ENCODE measurements at places on chromosomes 13 and 19. TPM values are rescaled to one million over a fixed set of nuclear protein-coding genes. Genes with fewer than 3 reads are reported as not detected.

The NOVA2 gene
- 7.4 TPM for polyA plus RNA-seq

DNA sequence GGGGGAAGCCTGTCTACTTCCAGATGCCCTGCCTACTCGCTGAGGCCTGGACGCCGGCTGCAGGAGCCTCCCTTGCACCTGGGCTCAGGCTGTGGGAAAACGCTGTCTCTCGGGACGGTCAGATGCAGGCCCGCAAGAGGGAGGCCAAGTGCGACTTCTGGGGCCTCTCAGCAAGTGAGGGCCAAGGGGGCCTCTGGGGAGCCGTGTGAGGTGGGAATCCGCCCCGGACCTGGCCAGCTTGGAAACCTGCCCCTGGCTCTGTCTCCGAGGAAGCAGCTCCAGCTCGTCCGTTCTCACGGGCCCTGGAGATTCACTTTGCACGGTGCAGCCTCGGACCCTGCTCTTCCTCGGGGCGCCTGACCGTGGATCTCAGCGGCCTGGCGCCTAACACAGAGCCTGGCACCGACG lies 11.4 kb upstream of the CRTC1 start:
- DNase-seq = no peak

DNA sequence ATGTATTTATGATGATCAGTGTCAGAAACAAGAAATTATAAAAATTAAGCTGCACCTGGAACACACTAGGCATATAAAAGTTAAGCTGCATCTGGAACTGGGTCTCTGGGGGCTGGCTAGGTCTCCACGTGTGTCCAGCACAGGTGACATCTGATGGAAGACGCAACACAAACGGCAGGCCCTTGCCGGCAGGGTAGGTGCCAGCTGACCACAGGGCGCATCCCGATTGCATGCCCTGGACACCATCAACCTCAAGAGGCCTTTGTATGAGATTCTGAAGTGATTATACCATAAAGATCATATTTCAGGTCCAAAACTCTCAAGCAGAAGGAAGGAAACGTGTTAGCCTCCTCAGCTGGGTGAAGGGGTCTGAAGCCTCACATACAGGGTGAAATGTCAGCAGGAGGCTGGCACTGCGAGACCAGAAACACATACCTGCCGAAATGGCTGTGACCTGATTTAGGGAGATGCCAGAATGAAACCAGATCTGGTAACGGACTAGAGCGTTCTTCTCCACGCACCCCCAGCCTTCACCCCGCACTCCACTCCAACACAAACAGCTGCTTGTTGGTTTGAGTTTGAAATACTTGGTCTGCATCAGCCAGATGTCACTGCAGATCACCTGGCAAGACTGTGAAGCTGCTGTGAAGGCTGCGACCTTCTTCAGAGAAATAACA lies 37.3 kb downstream of the COL4A1 start:
- no peak for DNase-seq

DNA sequence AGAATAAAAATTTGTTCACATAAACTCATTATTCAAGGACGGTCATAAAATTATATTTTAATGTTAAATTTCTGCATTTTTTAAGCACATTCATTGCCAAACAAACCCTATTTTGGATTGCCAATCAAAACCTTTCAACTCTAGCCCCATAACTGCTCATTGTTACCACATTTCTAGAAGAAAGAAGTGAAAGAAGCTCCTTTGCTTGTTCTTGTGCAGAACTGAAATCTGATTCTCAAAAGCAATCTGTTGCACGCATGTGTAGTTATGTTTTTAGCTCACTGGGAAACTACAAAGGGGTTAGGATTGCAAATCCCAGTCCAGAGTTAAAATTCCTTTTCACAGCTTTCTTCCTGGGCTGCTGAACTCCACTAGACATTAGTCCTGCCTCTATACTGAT lies 109.5 kb upstream of the MIR17HG start:
- DNase-seq = no peak

DNA sequence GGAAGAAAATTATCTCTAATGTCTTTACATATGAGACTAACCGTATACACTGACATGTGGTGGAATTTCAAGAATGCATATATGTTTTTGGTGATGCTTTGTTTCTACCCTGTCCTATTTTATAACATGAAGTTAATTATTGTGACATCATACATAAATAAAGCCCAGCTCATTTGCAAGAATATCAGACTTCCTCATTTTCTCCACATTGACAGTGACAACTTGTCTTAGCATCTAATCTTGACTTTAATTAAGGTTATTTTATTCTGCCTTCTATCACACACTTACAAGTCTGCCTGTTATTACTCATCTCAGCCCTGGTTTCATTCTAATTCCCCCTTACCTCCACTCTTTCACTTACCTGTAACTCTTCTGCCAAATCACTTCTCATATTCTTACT lies 140.6 kb upstream of the STARD13 start:
- DNase-seq = no peak

DNA sequence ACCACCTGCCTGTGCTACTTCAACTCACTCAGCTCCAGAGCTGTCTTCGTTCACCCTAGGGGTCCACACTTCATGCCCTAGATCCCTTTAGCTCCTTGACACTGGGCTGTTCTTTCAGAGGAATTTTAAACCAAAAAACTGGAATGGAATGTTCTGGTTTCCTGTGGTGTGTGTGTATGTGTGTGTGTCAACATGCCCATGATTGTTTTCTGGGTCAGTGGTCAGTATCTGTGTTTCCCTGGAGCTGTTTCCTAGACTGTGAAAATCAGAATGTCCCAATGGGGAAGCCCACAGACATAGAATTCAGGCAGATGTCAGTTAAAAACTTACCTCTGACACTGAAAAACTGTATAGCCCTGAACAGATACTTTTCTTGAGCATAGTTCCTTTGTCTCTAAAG lies 1.3 kb downstream of the PMIS2 start:
- no peak for DNase-seq

The MBD3L2 gene
- not detected for polyA plus RNA-seq

The CXCL17 gene
- 20.8 TPM for polyA plus RNA-seq

- DNase-seq = peak; percentile 51
These were observed 10.5 kb downstream of the CEBPA start for GRCh38 chr19:33291623-33292534.

DNA sequence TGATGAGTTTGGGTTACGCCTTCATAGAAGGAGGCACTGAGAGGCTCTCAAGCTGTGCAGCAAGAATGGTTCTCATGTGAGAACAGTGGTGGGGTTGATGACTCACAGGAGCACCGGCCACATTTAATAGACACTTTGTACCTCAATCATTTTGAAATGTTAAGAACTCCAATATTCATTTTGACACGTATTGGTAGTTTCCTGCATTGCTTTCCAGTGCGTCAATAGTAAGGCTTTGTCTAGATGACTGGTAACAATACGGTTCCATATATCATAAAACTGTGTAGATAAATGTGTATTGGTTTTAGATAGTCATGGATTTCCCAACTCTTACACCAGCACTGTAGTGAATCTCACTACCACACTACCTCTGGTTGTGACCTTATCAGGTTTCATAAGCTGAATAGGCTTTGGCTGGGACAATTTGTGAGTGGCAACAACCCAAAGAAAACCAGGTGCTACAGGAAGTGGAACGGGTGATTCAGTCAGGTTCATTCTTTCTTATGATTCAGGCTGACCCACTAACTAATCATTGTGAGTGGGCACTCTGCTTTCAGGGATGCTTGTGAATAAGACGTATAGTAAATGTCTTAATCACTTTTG lies 362.6 kb downstream of the KLF5 start:
- DNase-seq = no peak

The FBXO17 gene
- polyA plus RNA-seq = 36.5 TPM

- DNase-seq = no peak
These were observed 24.9 kb downstream of the PIAS4 start for GRCh38 chr19:4032436-4032835.

DNA sequence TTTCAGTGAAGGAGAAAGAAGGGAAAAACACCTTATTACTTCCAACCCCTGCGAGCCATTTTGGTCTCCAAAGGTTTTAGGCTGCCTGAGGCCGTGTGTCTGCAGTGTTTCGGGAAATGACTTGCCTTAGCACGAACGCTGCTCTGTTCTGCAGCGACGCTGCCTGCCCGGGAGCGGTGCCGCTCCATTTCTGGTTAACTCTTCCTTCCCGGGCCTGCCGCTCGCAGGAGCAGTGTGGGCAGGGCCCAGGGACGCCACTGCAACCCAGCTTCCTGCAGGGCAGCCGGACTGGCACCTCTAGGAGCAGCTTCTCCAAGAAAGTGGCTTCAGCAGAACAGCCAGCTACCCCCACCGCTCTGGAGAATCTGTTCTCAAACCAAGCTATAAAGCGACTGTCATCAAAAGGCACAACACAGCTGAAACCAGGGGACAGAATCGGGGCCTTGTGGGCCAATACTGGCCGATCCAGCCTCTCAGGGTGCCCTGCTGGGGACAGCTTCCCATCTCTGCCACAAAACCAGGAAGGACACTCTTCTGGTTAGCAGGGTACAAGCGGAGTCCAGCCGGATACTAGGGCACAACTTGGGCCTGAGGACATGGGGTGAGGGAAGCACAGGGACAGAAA lies 72.2 kb downstream of the KCTD15 start:
- no peak for DNase-seq

- no peak for DNase-seq
These were observed 17.5 kb downstream of the KLF2 start for GRCh38 chr19:16342002-16342715.

The CYP2A13 gene
- not detected for polyA plus RNA-seq

GRCh38 chr19:5560156-5560555 lies 7.6 kb downstream of the TINCR start:
- DNase-seq = no peak

The KLK14 gene
- 0.28 TPM for polyA plus RNA-seq

- no peak for DNase-seq
These were observed 64.3 kb downstream of the IRS2 start for GRCh38 chr13:109722068-109722467.

- no peak for DNase-seq
These were observed 113.0 kb downstream of the UFM1 start for GRCh38 chr13:38462605-38463004.

The ZNF574 gene
- polyA plus RNA-seq = 14.4 TPM

DNA sequence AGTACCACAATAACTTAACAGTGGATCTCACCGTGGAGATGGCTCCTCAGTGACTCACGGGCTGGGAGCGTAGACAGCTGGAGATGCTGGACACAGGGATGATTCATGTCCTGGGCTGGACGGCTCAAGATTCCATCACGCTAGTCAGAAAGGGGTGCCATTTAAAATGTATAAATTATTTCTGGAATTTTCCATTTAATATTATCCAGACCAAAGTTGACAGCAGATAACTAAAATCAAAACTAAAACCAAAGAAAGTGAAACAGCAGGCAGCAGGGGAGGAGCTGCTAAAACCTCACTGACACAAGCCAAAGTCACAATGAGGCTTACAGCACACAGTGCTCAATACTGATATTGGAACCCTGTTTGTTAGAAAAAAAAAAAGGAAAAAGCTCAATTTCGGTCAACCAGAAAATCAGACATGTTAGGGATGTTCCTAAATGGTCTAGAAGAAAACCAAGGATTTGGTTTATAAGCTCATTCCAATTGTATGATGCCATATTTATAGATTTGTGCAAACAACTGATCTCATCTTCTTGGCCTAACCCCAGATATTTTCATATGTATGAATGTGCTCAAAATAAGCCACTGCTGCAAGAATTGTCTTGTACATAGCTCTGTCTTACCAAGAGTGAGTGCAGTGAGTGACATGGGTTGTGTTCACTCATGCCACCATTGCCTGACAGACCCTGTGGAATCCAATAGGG lies 111.8 kb downstream of the SACS start:
- DNase-seq = peak; percentile 15

- DNase-seq = no peak
These were observed 18.9 kb downstream of the MBNL2 start for GRCh38 chr13:97240788-97241734.

GRCh38 chr19:56333506-56333905 lies 18.9 kb upstream of the ZSCAN5A start:
- no peak for DNase-seq

GRCh38 chr13:57857945-57858344 lies 226.4 kb downstream of the PCDH17 start:
- DNase-seq = no peak

- DNase-seq = no peak
These were observed 167.7 kb downstream of the DACH1 start for GRCh38 chr13:71699342-71699741.

DNA sequence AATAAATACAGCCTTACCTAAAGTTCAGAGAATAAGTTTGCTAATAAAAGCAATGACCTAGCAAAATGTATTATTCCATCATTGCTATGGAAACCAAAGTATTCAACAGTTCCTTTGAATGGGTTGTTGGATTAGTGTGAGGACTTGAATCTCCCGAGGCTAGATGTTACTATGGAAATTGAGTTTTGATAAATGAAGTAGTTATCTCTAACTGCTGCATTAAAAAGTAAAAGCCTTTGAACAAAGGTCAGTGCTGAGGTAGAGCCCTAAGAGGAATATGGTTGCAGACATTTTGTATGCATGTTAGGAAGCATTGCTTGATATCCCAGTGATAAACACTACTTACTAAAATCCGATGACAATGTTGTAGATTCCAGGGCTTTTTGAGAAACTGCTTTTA lies 6.2 kb downstream of the KLF5 start:
- no peak for DNase-seq

The PNMA8C gene
- 0.80 TPM for polyA plus RNA-seq

The NCAN gene
- polyA plus RNA-seq = 0.04 TPM
